ENCODE measurements at places on chromosomes 4 and X.

DNA sequence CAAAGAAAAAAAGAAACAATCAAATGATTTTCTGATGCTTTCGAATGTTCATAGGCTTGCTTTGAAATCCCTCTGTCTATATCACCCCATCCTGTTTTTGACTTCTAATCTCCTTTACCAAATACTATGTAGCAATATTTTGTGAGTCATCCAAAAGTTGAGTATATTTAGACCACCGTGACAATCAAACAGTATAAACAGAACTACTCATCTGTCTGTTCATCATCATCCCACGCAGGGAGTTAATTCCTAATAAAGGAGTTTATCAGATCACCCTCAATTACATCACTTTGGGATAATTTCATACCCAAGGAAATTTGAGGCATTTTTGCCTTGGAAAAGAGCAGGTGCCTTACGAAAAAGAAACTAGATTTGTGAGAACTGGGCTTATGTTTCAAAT lies 212.9 kb downstream of the CBR4 start:
- no peak for DNase-seq

GRCh38 chr4:26441102-26441501 lies 49.2 kb downstream of the CCKAR start:
- no peak for DNase-seq

DNA sequence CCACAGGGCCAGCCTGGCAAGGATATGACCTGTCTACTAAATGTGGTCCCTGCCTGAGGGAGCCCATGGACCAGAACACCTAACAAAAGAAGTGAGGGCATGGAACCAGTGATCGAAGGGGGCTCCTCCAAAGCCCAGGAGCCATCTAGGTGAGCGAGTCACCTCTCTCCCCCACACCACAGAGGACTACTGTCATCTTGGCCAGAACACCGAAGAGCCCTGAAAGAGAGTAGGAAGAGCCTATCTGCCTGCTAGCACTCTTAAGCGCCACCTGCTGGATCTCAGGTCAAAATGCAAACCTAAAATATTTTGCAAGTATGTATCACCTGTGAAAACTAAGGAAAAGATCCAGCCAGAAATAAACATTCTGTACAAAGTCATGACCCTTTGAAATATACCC lies 137.9 kb upstream of the ZXDB start:
- no peak for DNase-seq

DNA sequence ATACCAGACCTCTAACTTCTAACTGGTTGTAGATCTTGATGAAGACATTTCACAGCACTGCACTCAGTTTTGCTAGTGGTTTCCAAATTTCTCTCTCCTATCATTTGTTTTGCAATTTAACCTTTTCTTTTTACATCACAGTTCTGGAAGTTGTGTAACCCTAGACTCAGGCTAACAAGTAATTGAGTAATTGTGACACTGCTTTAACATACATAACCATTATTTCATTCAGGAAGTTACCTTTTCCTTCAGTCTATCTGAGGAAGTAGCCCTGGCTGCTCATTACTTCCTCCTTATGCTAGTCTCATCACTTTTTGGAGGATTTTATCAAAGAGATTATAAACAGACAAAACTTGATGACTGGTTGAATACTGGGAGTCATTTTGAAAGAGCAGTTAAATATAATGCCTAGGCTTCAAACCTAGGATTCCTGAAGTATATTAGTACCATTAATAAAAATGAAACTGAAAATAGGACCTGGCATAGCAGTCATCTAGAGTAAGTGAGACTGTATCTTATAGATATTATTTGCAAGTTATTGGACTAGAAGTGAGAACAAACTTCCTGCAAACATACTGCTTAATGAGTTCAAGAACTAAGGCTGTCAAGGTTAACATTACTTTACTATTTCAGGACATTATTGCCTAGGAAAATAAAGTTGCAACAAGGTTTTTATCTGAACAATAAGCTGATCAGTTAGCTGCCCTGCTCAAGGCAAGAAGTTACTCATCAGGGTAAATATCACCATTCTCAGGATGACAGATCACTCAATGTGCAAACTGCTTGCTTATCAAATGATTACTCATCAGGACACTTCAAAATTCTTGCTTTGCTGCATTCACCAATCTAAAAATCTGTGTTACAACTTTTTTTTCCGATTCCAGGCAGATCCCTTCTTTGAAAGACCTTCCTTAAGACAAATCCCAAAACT lies 25.6 kb upstream of the TEX13C start:
- DNase-seq: no peak

GRCh38 chr4:181432335-181432734 lies 810.9 kb upstream of the TENM3 start:
- no peak for DNase-seq

DNA sequence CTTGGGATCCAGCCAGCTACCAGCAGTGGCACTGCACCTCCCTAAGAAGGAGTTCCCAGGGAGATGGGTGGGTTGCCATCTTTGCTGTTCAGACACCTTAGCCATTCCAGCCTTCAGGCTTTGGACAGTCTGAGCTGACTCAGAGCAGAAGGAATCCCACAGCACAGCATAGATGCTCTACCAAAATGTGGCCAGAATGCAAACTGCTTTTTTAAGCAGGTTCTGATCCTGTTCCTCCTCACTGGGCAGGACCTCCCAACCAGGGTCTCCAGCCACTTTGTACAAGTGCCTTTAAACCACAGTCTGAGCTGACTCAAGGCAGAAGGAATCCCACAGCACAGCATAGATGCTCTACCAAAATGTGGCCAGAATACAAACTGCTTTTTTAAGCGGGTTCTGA lies 209.0 kb downstream of the NPNT start:
- no peak for DNase-seq

DNA sequence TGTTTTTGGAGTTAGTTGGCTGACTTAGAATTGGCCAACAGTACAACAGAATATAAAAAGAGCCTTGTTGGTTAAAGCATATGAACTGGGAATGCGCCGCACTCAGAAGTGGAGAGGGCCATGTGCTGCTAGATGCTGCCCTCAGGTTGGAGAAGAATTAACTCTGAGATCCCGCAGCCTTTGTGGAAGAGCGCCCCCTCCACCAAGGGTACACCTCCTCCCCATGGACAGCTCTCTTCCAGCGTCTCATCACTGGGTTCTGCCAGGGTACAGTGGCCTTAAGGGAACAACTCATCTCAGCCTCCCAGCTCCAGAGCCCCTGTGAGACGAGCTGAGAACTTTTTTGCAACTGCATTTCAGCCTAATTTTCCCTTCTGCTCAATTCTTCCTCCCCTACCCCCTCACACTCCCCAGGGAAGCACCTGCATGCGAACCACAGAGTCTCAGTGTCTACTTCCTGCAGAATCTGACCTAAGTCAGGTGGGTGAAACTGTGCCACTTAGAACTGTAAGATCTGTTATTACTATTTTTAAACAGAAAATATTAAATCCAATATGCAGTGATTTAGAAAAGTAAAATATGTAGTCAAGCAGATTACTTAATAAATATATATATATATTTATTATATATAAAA lies 380.6 kb downstream of the RAB28 start:
- no peak for DNase-seq

GRCh38 chrX:47723689-47724088 lies 64.7 kb upstream of the UXT start:
- no peak for DNase-seq

GRCh38 chrX:154373340-154374306 lies 811 bp downstream of the FLNA start:
- peak; percentile 67 for DNase-seq

GRCh38 chrX:140933016-140933415 lies 69.4 kb upstream of the SPANXB1 start:
- DNase-seq: no peak

DNA sequence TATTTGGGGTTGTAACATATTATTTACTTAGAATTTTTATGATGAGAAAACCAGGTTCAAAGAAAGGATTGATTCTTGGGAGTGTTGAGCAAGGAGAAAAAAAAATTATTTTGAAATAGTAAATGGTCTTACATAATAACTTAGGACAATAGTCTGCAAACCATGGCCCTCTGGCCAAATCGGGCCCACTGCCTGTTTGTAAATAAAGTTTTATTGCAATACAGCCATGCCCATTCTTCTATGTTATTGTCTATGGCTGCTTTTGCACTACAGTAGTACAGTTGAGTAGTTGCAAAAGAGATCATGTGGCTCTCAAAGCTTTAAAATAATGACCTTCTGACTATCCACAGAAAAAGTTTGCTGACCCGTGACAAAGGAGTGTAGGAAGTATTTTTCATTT lies 63.2 kb upstream of the MCUB start:
- DNase-seq: no peak

DNA sequence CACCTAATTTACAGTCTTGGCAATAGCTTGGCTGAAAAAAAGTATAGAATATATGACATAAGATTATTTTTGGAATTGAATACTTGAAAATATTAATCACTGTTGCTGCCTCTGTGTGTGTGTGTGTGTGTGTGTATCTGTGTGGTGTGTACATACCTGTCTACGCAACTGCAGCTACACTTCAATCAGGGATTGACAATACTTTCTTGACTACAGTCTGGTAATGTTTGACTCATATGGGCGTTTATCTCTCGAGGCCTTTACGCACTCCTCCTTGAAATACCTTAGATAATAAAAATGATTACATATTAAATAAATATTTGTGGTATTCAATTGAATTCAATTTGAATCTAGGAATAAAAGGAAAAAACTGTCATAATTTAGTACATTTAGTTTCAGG lies 565.2 kb downstream of the PCDH18 start:
- DNase-seq: no peak

DNA sequence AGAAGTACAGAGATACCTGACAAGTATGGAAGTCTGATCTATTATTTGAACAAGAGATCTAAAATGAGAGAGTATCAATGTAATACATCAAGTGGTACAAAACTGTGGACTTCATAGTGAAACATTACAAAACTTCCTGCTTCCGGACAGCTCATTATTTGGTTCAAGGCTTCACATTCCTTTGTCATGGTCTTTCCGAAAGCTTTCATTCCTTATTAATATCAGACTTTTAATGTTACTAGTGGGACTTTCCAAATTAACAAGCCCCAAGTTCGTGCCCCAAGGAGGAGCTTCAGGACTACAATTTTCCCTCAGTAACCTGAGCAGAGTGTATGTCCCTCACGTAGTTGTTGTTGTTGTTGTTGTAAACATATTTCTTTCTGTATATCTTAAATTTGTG lies 1.2 kb downstream of the CHIC2 start:
- no peak for DNase-seq

GRCh38 chr4:172152284-172152683 lies 339.1 kb downstream of the GALNTL6 start:
- no peak for DNase-seq

- peak; percentile 25 for DNase-seq
Observed at GRCh38 chr4:80336582-80336981, 1.1 kb downstream of the CFAP299 start.

DNA sequence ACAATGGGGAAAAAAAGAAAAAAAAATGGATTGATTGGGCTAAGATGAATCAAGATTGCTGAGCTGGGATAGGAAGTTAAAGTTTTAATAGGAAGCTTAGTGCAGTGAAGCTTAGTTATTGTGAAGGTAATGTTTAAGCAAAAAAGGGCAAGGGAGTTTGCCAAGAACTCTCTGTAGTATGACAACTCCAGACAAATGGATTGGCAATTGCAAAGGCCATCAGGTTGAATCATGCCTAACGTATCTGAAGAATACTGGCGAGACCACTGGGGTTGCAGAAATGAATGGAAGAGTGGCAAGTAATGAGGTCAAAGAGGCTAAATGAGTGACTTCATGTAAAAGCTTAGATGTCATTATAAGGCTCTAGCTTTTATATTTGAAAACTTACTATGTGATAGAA lies 1654.0 kb downstream of the PCDH7 start:
- no peak for DNase-seq

DNA sequence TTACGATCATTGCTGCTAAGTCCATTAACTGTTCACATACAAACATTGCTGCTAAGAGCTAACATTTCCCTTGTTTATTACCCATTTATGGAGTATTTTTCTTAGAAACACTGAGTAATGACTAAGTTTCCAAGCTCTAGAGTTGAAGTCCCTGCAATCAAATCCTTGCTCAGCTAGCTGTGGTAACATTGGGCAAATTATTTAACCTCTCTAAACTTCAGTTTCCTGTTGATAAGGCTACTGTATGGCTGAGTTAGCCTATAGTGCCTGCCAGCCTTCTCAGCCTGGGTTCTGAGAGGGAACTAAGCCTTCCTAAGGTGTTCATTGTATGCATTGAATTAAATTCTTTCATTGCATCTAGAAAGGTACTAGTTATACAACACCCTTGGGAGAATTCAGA lies 15.2 kb upstream of the SCOC start:
- DNase-seq: no peak

- DNase-seq: no peak
Observed at GRCh38 chrX:46755671-46756070, 3.2 kb downstream of the SLC9A7 start.

GRCh38 chr4:108139089-108139488 lies 29.6 kb downstream of the LEF1 start:
- DNase-seq: no peak

DNA sequence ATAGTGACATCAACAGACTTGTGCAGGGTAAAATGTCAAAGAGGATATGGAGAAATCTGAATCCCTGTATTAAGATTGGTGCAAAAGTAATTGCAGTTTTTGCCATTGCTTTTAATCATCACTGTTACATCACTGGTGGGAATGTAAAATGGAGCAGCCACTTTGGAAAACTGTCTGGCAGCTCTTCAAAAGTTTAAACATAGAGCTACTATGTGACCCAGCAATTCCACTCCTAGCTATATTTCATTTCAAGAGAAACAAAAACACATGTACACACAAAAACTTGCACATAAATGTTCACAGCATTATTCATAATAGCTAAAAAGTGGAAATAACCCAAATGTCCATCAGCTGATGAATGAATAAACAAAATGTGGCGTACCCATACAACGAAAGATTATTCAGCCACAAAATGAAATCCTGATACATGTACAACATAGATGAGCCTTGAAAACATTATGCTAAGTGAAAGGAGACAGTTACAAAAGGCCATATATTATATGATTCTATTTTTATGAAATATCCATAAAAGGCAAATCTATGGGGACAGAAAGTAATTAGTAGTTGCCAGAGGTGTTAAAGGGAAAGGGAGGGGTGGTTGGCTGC lies 106.4 kb downstream of the AMELX start:
- no peak for DNase-seq

GRCh38 chr4:126727461-126727860 lies 905.3 kb upstream of the INTU start:
- no peak for DNase-seq

DNA sequence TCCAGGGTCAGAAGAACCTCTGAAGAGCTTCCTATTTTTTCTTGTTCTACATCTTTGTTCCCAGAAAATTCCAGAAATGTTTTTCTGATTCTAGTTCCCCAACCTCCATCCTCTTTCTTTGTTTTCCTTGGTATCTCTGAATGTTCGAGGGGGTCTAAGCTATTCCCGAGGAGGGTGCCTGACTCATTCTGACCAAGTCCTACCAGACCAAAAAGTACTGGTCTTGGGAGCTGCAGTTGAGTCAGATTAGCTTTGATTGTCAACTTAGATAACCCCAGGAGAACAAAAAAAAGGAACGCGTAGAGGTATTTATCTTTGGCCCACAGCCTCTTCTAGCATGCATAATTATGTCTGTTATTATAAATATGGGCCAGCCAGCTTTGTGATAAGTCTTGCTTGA lies 12.1 kb upstream of the TENM3 start:
- no peak for DNase-seq

- DNase-seq: no peak
Observed at GRCh38 chrX:51697397-51697796, 12.9 kb upstream of the CENPVL1 start.
